Fibroblast of skin of scalp (primary cell): ENCODE measurements at places on chromosomes 5 and 9.
A peak's percentile ranks its signal among the peaks of the same experiment; 100 is the strongest.

DNA sequence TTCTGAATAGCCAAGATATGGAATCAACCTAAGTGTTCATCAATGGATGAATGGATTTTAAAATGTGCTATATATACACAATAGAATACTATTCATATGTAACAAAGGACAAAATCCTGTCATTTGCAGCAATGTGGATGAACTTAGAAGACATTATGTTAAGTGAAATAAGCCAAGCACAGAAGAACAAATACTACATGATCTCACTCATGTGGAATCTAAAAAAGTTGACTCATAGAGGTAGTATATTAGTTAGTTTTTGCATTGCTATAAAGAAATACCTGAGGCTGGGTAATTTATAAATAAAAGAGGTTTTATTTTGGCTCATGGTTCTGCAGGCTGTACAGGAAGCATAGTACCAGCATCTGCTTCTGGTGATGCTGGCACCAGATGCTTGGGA, 8.1 kb downstream of the CATSPER3 start:
- DNase-seq: no peak

DNA sequence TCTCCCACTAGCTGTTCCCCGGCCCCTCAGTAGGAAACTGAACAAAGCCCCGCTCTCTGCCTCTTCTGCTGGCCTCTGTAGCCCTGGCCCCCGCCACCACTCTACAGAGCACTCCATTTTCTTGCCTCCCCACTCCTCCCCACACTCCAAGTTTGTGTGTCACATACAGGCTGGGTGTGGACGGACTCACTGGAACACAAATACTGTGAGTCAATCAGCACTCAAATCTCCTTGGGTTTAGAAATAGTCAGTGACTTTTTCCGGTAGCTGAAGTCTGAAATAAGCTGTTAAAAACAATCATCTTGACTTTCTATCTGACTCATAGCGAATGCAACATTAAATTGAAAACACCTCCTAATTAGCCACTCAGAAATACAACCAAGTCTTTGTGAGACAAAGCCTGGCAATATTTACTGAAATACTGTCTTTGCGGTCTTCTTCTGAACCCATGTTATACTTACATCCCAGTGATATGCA, 122.5 kb downstream of the LHFPL2 start:
- peak; percentile 81 for DNase-seq

GRCh38 chr9:128385496-128386460, 14.6 kb downstream of the URM1 start:
- no peak for DNase-seq

DNA sequence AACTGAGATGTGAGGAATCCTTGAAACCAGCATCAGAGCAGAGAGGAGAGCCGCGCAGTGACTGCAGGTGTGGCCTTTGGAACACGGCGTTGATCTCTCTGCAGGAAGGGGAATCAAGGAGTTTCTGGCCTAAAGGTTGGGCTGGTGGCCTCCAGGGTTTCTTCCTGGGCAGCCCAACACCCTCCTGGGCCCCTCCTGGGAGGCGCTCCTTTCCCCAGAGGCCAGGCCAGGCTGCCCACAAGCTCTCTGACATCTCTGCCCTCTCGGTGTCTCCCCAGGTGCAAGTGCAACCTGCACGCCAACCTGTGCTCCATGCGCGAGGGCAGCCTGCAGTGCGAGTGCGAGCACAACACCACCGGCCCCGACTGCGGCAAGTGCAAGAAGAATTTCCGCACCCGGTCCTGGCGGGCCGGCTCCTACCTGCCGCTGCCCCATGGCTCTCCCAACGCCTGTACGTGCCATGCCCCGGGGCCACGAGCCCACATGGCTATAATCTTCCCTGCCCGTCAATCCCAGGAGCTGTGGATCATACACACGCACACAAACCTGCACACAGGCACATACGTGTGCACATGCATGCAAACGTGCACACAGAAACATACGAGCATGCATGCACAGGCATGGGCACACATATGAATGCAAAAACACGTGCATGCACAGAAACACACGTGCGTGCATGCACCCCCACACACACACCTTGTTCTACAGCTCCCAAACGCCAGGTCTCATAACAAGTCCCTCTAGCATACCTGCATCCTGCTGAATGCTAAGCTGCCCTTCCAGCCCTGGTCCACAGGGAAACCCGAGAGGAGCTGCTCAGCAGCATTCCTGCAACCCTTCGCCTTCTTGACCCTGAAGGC, 64.9 kb downstream of the NTNG2 start:
- no peak for DNase-seq

- DNase-seq: peak; percentile 96
These were observed 54.5 kb downstream of the STK10 start for GRCh38 chr5:172133359-172134029.

DNA sequence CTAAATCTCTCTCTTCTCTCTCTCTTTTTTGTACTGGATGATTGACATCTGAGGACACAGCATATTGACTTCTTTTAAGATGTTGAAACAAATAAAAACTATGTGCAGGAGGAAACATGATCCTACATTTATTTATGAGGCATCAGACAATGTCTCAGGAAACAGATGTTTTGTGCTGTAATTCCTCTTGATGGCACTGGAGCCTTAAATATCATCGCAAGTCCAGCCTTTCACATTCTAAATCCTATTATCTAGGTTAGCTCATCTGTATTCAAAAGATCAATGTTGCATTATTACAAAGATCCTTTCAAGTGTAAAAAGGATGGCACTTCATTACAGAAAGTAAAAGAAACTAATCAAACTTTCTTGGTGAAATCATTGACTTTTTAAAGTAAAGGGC, 63.9 kb downstream of the MAT2B start:
- peak; percentile 43 for DNase-seq

GRCh38 chr5:100858987-100859545, 44.0 kb downstream of the ST8SIA4 start:
- DNase-seq: no peak

- no peak for DNase-seq
These were observed 372.1 kb downstream of the DTWD2 start for GRCh38 chr5:118616281-118616680.

DNA sequence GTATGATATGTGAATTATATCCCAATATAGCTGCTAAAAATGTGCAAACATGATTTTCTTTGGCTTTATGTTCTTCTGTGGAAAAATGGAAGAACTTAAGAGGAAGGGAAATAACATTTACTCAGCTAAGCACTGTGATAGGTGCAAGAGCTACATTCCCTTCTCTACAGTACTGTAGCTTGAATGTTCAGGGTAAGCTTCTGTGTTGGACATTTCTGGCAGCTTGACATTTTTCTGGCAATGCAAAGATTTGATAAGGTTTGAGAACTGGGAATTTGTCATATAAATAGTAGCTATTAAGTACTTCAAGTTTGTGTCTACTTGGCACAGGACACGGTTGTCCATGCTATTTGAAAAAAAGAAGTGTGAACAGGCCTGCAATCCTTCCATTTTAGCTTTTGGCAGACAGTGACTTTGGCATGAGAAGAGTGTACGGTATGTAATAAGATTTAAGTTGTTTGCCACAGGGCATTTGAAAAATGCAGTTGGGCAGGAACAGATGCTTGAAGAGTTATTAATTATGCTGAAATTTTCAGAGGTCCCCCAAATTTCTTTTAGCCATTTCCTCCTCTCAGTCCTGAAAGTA, 77.6 kb downstream of the KIF4B start:
- peak; percentile 77 for DNase-seq

GRCh38 chr9:84542554-84542953, 127.0 kb upstream of the NTRK2 start:
- DNase-seq: peak; percentile 11

DNA sequence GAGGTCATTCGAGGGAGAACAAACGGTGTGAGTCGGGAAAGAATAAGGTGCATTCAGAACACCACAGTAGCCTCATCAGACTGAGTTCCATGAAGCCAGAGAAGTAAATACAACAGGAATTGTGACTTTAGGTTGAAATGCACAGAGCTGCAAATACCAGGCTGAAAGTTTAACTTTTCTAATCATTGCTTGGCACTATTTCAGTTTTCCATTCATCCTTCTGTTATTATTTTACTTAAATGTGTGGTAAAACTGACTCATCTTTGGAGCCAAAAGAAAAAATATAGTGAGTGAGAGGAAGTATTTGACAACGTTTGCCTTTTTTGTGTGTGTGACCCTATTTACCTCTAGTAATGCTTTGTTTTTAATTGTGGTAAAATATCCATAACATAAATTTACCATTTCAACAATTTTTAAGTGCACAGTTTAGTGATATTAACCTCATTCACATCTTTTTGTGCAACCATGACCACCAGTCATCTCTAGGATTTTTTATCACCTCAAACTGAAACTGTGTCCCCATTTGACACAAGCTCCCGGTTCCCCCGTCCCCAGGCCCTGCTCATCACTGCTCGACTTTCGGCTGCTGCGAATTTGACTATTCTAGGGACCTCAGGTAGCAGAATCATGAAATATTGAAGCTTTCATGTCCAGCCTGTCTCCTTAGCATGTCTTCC, 166.8 kb downstream of the HSD17B3 start:
- DNase-seq: peak; percentile 74

DNA sequence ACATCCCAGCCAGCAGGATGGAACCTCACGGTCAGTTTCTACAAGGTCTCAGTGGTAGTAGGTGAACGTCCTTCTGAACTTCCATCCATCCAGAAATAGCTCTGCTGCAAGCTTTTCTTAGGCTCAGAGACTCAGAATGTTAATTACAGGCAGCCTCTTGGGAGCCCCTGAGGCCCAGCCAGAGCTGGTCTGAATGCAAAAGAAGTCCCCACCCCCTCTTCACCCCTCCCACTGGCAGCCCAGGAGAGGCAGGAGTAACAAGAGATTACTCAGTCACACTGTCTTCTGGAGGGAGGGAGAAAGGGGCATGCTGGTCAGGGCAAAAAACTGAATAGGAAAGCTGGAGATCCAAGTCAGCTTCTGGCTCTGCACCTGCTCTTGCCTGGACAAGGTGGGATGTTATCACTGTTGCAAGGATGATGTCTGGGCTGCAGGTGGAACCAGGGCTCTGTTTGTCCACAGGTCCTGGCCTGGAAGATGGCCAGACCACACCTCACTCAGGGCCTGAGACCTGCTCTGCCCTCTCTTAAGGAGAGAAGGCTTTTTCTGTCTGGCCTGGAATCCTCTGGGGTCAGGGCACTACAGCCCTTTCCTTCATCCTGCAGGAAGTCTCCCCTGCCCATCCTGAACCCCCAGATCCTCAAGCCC, 9.1 kb downstream of the ENHO start:
- DNase-seq: peak; percentile 38

- DNase-seq: peak; percentile 60
These were observed 191.5 kb downstream of the ERCC6L2 start for GRCh38 chr9:96067004-96067403.

- no peak for DNase-seq
These were observed 1.1 kb downstream of the SRD5A1 start for GRCh38 chr5:6634306-6634705.

GRCh38 chr9:122819791-122820489, 8.4 kb downstream of the PDCL start:
- no peak for DNase-seq

GRCh38 chr5:1465117-1465516, 19.9 kb upstream of the SLC6A3 start:
- DNase-seq: no peak

- DNase-seq: no peak
These were observed 170.0 kb downstream of the SLC24A2 start for GRCh38 chr9:19618816-19619215.

DNA sequence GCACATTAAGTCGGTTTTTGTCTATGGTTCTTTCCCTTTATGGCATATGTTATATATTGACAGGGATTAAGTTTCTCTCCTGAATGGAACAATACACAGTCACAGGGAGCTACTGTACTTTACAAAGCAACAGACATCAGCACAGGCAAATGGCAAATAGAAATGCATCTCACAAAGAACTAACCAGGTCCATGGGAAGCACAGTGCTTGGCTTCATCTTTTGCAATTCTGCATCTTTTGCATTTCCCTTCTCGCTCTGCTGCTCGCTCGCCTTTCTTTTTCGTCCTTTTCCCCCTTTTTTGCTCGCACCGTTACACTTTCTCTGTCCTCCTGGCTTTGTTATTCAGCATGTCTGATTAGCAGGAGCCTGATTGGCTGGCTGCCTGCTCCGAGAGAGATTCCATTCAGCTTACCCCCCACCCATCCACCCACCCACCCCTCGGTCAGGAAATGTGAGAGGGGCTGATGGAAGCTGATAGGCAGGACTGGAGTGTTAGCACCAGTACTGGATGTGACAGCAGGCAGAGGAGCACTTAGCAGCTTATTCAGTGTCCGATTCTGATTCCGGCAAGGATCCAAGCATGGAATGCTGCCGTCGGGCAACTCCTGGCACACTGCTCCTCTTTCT, at the start of gene ADAMTSL1:
Gene ADAMTSL1, plus strand, starts transcription at position 502 of the 628 bp plus-strand sequence. Its CDS starts 80 bp downstream, at position 582.
- peak; percentile 88 for DNase-seq

DNA sequence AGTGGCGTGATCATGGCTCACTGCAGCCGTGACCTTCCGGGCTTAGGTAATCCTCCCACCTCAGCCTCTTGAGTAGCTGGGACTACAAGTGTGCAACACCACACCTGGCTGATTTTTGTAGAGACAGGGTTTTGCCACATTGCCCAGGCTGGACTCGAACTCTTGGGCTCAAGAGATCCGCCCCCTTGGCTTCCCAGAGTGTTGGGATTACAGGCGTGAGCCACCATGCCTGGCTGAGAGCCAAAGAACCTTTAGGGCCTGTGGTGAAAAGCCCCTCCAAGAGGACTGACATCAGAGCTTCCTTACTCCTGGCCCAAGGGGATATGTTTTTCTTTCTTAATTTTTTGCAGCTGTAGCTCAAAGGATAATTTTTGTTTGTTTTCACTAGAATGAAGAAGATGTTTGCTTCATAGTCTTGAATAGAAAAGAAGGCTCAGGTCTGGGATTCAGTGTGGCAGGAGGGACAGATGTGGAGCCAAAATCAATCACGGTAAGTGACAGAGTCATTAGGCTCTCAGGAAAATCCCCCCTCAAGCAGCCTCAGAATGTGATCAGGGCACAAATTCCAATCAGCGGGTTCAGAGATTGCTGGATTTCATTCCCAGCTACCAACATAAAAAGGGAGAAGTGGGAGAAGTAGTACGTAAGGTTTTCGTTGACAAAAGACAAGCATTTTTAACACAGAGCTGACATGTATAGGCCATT, 77.1 kb downstream of the GOLPH3 start:
- DNase-seq: peak; percentile 71

- DNase-seq: no peak
These were observed 152.9 kb downstream of the AUH start for GRCh38 chr9:91208837-91209236.

GRCh38 chr5:27313549-27313948, 275.2 kb upstream of the CDH9 start:
- no peak for DNase-seq

DNA sequence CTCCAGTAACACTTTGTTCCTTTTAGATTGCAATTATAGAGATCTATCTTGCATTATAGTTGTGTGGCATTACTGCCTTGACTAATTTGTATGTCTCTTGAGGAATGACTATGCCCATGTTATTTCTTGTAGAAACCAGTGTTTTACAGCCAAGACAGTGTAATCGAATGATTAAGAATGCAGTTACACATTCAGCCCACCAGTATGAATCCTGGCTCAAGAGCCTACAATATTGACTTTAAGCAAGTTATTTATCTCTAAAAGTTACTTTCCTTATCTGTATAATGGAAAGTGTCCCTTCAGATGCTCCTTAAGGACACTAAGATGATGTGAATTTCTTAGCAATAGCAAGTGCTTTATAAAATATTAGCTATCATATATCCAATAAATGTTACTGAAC, 9.7 kb upstream of the SNX24 start:
- DNase-seq: no peak

GRCh38 chr5:177388521-177389052, 4.4 kb downstream of the SLC34A1 start:
- no peak for DNase-seq
